ENCODE measurements at places on chromosomes 11 and 22.

GRCh38 chr11:104484804-104485554 lies 321.0 kb upstream of the PDGFD start:
- DNase-seq = no peak

GRCh38 chr11:44333271-44334218 lies 23.6 kb upstream of the ALX4 start:
- no peak for DNase-seq

- no peak for DNase-seq
These were observed 433.2 kb downstream of the MIAT start for GRCh38 chr22:27090611-27091011.

GRCh38 chr11:90318651-90319050 lies 95.8 kb upstream of the CHORDC1 start:
- DNase-seq = no peak

GRCh38 chr11:132402071-132402684 lies 1031.8 kb downstream of the NTM start:
- no peak for DNase-seq

- no peak for DNase-seq
These were observed 433.2 kb downstream of the SOX6 start for GRCh38 chr11:15923183-15923582.

- DNase-seq = no peak
These were observed 140.4 kb downstream of the MYO18B start for GRCh38 chr22:25882360-25882759.

GRCh38 chr11:115393950-115394349 lies 110.3 kb downstream of the CADM1 start:
- no peak for DNase-seq

All from stimulated activated CD8-positive, alpha-beta memory T cell treated with anti-CD3 and anti-CD28 coated beads, Interleukin-2, amount 100 ng/mL, for 1 hour (primary cell).